M059J (cell line): ENCODE measurements at places on chromosomes 1 and 21. TPM values are rescaled to one million over a fixed set of nuclear protein-coding genes. Genes with fewer than 3 reads are reported as not detected.

DNA sequence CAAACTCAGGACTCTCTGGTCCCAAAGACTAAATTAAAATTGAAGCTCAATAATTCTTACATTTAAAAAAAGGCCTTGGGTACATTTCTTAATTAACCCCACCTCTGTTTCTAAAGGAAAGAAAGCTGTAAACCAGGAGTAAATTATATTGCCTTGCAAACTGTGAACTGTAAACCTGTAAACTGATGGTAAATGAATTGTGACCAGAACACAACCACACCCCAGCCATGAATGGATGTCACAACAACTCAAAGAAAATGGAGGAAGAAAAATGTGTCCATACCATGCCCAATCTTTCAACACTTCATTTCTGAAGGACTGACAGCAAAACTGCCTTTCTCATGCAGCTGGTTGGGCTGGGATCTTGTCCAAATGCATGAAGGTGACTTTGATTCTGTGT, 171.3 kb upstream of the C1orf87 start:
- no peak for DNase-seq

DNA sequence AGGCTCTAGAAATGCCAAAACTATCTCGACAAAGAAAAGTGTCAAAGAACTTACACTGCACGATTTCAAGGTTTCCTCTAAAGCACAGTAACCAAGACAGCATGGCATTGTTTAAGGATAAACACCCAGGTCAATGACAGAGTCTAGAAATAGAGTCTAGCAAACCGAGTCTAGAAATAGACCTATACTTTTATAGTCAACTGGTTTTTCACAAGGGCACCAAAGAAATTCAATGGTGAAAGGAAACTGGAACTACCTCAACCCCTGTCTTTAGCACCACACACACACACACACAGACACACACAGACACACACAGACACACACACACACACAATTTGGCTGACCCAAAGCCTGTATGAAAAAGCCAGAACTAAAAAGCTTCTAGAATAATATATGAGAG, 67.1 kb upstream of the PGBD5 start:
- DNase-seq = no peak

The FCRL5 gene
- total RNA-seq = not detected in 2 replicates

DNA sequence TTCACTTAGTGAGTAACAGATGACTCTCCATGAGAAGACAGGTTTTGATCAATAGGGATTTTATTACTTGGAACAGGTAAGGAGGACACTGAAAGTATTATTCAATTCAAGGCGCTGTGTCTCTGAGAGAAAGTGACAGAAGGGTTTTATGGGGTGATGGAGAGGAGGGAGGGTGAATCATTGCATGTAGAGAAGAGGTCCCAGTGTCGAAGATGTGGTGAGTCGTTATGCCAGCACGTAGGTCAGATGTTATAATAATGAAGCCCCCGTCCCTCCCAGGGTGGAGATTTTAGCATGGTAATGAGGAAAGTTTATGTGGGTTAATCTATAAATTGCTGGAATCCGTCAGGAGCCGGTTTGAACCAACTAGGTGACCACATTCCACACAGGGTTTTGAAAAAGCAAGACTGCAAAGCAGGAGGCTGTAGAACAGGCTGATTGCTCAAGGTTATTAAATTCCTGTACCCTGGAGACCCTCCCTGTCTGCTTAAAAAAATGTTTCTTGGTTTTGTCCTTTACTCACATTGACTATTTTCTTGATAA, 586.4 kb upstream of the TMPRSS15 start:
- DNase-seq = no peak

DNA sequence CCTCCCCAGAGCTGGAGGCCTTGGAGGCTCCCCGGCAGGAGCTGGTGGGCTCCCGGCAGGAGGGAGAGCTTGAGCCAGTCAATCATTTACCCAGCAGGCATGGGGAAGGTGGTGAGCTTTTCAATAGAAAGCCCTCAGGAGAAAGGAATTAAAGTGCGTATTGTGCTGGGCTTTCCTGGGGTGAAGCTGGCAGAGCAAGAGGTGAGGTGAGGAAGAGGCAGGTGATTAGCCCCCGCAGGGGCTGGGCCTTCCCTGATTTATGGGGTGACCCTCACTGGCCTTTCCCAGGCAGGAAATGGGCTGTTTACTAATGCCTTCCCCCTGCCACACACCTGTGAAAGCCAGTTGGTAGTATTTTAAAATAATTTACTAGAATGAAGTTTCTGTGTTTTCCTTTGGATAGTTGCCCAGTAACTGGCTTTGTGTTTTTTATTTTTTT, 25.8 kb downstream of the CLDN14 start:
- DNase-seq = no peak

DNA sequence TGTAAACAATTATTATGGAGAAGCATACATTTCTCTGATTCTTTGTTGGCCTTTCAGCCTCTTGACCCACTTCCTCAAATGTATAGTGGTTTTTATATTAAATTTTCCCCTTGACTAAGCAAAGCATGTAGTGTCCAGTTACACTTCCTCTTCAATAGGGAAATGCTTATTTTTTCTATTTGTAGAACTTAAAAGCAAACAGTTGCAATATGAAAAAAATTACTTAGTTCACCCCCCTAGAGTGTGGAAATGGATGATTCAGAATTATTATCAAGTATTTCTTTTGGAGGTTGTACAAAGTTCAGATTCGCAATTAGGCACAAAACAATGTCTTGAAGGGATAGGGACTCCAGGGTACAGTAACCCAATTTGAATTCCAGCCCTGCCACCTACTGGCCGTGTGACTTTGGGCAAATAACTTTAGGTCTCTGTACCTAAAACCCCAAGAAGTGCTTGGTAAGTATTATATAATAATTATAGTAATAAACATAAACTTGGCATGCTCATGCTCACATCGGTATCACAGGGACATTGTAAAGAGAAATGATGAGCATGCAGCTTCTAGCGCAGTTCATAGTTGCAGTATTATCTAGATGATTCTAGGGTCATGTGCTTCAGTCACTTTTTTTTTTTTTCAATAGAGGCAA, 28.6 kb upstream of the IFNGR2 start:
- DNase-seq = peak; percentile 68

DNA sequence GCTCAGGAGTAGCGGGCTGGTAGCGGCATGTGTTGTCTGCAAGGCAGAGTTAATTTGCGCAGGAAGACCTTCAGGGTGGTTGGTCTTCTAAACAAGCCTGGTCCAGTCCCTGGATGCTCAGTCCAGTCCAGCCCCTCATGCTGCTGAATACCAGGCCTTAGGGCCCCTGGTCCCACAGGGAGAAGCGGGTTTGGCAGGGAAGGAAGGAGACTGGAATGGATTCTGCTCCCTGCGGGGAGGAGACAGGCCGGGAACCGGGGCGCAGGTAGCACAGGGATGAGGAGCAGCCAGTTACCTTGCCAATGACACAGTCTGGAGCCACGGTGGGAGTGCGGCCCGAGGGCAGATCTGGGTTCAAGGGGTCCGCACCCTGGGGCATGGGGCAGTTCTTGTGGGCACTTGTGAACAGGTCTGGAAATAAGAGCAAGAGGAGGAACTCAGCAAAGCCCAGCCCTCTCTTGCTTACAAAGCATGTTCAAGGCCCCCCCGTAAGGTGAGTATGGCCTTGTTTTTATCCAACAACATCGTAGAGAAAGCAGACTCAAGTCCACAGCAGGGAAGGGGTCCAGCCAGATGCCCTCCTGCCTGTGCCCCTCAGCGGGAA, 10.1 kb downstream of the FAM131C start:
- DNase-seq = no peak

The IRF6 gene
- total RNA-seq = 0.39 and 0.47 TPM in 2 replicates

The ATF3 gene
- 5.1 and 6.0 TPM in 2 replicates for total RNA-seq

The CLCNKB gene
- total RNA-seq = 0.05 and 0.32 TPM in 2 replicates

GRCh38 chr1:243926803-243927245, 76.8 kb upstream of the AKT3 start:
- DNase-seq = peak; percentile 97

The DCDC2B gene
- total RNA-seq = not detected in 2 replicates

The TNFRSF4 gene
- not detected in 2 replicates for total RNA-seq

GRCh38 chr1:156246241-156246780, 1.5 kb downstream of the PAQR6 start:
- DNase-seq = no peak

The GSTM5 gene
- not detected in 2 replicates for total RNA-seq

GRCh38 chr1:100703052-100703451, 16.5 kb upstream of the VCAM1 start:
- no peak for DNase-seq

The C8A gene
- total RNA-seq = not detected in 2 replicates

- no peak for DNase-seq
Observed at GRCh38 chr1:112762541-112763500, 47.7 kb upstream of the PPM1J start.

The HCRTR1 gene
- total RNA-seq = not detected in 2 replicates

The FAM72D gene
- 8.3 and 8.6 TPM in 2 replicates for total RNA-seq

- no peak for DNase-seq
Observed at GRCh38 chr1:37633040-37633937, 1.4 kb downstream of the RSPO1 start.

The RNU1-3 gene
- not detected in 2 replicates for total RNA-seq

The DDR2 gene
- total RNA-seq = 21.9 and 32.3 TPM in 2 replicates

The FALEC gene
- total RNA-seq = not detected in 2 replicates

DNA sequence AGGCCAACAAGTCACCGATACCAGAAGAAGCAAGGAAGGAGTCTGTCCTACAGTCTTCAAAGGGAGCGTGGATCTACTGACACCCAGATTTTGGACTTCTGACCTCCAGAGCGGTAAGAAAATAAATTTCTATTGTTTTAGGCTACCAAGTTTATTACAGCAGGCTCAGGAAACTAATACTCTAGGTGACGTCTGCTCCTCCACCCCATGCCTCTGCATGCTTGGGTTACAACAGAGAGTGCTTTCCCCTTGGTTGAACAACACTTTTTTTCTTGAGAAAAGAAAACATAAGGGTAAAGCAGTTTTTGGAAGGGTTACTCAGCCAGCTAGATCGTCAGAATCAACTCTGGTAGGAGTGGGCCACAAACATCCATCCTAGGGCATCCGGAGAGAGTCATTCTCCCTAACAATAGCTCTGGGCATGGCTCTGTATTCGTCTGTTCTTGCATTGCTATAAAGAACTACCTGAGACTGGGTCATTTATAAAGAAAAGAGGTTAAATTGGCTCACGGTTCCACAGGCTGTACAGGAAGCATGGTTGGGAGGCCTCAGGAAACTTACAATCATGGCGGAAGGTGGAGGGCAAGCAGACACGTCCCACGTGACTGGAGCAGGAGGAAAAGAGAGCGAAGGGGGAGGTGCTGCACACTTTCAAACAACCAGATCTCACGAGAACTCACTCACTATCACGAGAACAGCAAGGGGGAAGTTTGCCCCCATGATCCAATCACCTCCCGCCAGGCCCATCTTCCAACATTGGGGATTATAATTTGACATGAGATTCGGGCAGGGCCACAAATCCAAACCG, 22.2 kb upstream of the DNAJC11 start:
- no peak for DNase-seq

GRCh38 chr1:184843732-184844495, 89.3 kb upstream of the EDEM3 start:
- peak; percentile 14 for DNase-seq

GRCh38 chr1:115306146-115306545, 31.9 kb downstream of the NGF start:
- no peak for DNase-seq

The CA14 gene
- total RNA-seq = not detected in 2 replicates

The CENPL gene
- 36.8 and 59.6 TPM in 2 replicates for total RNA-seq

The KIF14 gene
- 17.1 and 19.3 TPM in 2 replicates for total RNA-seq

The CACNA1S gene
- total RNA-seq = not detected in 2 replicates
